CD8-positive, alpha-beta memory T cell (primary cell): ENCODE measurements at places on chromosomes 5 and 9.

DNA sequence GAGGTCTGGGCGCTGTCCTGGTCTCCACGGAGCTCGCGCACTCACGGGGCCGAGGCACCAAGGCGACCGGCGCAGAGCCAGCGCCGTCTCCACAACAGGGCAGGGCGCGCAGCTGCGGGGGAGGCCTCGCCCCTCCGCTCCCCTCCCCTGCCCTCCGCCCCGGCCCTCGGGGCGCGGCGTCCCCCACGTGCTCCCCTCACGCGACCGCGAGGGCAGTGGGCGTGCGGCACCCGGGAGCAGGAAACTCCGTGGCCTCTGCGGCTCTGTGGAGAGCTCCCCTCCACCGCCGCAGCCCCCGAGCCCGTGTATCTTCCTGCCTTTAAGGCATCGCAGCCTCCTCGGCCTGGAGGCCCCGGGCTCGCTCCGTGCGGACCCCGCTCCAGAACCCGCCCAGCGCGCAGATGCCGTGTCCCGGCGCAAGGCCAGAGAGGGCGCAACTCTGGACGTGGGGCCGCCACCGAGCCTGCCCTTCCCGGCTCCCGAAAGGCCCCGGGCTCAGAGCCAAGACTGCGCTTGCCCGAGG lies 708 bp upstream of the TUBB4B start:
- H3K4me3 ChIP-seq: peak overlapping the region; percentile 60
- H3K36me3 ChIP-seq: peaks cover 10% of the 10 kb centered on the region
- peaks cover 22% of the 10 kb centered on the region for H3K4me1 ChIP-seq
- H3K27me3 ChIP-seq: no peaks in the 10 kb centered on the region
- H3K27ac ChIP-seq: peak overlapping the region; percentile 79

DNA sequence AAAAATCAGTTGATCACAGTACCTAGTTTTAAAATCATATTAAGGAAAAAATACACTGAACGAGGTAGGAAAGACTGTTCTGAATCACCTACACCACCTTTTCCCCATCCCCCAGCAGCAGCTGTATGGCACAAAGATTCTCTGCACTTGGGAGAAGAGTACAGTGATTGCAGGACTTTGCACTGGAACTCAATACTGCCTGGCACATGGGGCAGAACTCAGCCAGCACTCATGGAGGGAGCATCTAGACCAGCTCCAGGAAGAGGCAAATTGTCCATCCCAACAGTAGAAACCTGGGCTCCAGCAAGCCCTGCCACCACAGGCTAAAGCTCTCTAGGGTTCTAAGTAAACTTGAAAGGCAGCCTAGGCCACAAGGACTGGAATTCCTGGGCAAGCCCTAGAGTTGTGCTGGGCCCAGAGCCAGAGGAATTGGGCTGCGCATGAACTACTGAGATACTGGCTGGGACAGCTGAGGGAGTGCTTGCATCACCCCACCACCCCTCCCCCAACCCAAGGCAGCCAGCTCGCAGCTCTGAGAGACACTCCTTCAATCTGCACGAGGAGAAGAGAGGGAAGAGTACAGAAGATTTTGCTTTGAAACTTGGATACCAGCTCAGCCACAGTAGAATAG lies 654.4 kb upstream of the CDH6 start:
- H3K36me3 ChIP-seq: no peaks in the 10 kb centered on the region
- DNase-seq: no peak
- no peaks in the 10 kb centered on the region for H3K4me1 ChIP-seq

- H3K4me1 ChIP-seq: no peaks in the 10 kb centered on the region
- H3K27me3 ChIP-seq: peaks cover 3% of the 10 kb centered on the region
- no peak overlapping the region for H3K4me3 ChIP-seq
- H3K36me3 ChIP-seq: no peaks in the 10 kb centered on the region
These were observed 65.1 kb upstream of the CCDC152 start for GRCh38 chr5:42691413-42691937.

DNA sequence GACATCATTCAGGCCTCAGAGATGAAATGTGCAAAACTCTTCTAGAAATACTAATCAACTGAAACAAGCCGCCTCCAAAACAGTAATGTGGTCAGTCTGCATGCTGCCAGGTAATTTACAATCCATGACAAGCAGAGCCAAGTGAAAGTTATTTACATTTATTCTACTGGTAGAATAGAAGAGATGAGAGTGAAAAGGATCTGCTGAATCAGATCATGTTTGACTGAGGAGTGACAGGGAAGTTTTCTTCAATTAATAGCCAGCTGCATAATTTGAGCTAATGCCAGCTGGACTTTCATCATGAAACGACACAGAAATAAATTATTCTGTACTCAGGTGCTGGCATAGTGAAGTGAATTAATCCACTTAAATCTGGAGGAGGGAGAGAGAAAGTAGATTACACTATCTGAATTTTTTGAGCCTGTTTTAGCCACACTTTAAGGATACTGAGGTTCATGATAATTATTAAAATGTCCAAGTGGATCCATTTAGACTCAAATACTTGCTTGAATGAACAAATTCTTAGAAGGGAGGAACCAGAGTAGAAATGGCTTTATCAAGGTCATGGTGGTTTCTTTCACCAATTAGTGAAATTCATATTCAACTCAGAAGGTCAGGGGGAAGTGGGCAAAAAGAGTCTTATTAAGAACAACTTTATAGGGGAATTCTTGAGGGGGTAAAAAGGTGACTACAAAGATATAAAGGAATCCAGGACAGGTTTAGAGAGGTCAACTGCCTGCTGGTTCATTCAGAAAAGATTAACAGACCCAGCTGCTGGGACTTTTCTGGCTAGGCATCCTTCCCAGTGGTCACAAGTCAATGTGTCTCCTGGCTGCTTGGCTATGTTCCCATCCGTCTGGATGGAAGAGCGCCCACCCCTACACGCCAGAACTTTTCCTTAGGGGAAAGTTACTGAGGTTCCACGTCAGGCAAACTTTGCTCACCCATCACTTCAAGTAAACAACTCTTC lies 350.4 kb downstream of the PDE4D start:
- H3K4me1 ChIP-seq: no peaks in the 10 kb centered on the region
- no peak overlapping the region for H3K27ac ChIP-seq
- no peaks in the 10 kb centered on the region for H3K36me3 ChIP-seq

DNA sequence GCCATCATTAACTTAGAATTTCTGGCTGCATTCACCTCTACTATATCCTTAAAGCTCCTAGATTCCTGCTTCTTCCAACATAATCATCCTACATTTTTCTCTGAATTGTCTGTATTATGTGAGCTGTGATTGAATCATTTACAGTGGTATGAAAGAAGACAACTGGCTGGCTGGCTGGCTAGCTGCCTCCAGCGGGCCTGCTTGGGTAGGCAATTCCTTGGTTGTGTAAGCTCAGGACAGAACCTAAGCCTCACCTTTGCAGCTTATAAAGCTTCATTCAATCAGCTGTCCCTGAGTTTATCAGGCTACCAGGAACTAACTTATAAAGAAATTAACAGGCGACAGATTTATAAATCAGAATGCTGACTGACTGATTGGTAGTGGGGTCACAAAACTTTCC lies 162.7 kb upstream of the NR3C1 start:
- DNase-seq: no peak
- H3K27ac ChIP-seq: no peak overlapping the region
- no peaks in the 10 kb centered on the region for H3K4me1 ChIP-seq
- no peak overlapping the region for H3K4me3 ChIP-seq
- H3K27me3 ChIP-seq: no peaks in the 10 kb centered on the region

- H3K27ac ChIP-seq: no peak overlapping the region
- H3K36me3 ChIP-seq: peaks cover 31% of the 10 kb centered on the region
- DNase-seq: no peak
- H3K4me1 ChIP-seq: no peaks in the 10 kb centered on the region
- no peaks in the 10 kb centered on the region for H3K27me3 ChIP-seq
These were observed 28.9 kb downstream of the DCP2 start for GRCh38 chr5:113005454-113005853.

DNA sequence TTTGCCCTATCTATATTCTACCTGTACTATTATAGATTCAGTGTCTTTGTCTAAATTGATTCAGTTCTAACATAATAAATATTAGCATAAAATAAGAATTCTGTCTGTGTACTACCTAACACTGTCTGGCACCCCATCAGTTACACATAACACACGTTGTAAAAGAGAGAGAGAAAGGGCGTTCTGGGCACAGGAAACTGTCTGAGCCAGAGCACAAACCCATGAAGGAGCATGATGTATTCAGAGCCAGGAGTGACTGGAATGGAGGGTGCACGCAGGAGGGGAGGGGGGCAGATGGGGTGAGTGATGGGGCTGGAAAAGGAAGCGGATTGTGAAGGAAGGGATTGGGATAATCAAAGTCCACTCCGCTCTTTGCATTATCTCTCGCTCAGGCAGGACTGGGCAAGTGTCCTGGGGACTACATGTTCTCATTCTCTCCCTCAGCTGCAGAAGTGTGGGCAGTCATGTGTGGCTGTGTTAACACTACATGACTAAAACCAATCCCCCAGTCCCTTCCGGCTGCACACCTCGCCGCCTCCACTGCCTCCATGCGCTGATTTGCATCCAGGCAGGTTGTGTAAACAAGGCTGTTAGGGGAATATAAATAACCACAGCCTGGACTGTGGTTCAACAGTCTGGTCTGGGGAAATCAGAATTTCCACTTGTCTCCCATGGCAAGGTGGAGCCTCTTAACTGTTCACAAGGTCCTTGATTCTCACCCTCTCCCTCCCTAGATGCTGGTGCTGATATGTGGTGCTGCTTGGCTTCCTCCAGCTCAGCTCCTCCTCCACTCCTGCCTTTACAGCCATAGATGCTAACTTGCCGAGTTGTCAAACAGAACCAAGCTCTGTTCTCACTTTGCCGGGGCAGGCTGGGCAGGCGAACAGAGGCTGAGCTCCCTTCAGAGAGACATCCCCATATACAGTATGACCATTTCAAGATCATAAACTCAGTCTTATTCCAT lies 367.5 kb upstream of the BRINP1 start:
- no peak for DNase-seq
- H3K27ac ChIP-seq: no peak overlapping the region
- H3K36me3 ChIP-seq: no peaks in the 10 kb centered on the region
- no peak overlapping the region for H3K4me3 ChIP-seq
- H3K4me1 ChIP-seq: no peaks in the 10 kb centered on the region

GRCh38 chr9:116219686-116220085 lies 66.1 kb downstream of the PAPPA start:
- H3K27me3 ChIP-seq: no peaks in the 10 kb centered on the region
- H3K4me3 ChIP-seq: no peak overlapping the region
- no peak for DNase-seq

GRCh38 chr9:6128030-6128429 lies 87.6 kb upstream of the IL33 start:
- H3K36me3 ChIP-seq: no peaks in the 10 kb centered on the region
- H3K4me1 ChIP-seq: no peaks in the 10 kb centered on the region
- no peaks in the 10 kb centered on the region for H3K27me3 ChIP-seq
- no peak overlapping the region for H3K4me3 ChIP-seq
- no peak for DNase-seq

DNA sequence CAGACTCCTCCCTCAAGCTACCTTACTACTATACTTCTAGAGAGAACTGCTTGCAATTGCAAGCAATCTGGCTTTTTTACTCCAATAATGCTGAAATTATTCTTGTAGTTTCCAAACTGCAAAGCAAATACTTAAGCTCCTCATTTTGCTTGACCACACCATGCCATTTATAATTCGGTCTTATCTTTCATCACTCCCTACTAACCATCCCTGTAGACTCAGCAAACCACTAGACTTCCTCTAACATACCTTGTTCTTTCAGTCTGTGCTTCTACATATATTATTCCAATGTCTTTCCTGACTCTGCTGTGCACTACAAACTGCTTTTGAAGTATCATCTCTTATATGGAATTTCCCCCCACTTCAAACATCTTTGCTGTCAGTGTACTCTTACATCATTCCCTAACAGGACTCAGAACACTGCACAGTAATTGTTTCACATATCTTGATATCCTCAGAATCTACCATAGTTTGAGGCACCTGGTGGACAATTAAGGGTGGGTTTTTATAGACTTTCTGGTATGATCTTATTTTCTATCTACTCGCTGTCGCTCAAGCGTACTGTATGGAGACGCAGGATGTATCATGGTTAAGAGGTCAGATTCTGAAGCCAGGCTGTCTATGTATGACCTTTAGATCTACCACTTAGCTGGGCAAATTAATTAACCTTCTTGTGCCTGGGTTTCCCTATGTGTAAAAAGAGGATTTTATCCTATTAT lies 2.8 kb downstream of the IL6ST start:
- no peak overlapping the region for H3K27ac ChIP-seq
- no peaks in the 10 kb centered on the region for H3K36me3 ChIP-seq
- H3K4me1 ChIP-seq: peaks cover 26% of the 10 kb centered on the region
- DNase-seq: no peak
- peak overlapping the region; percentile 93 for H3K4me3 ChIP-seq
- H3K27me3 ChIP-seq: no peaks in the 10 kb centered on the region
